ENCODE measurements at places on chromosomes 5 and 9.

GRCh38 chr9:137314561-137315560 lies 12.8 kb upstream of the NRARP start:
- DNase-seq: no peak

- no peak for DNase-seq
Observed at GRCh38 chr5:89053547-89053946, 170.6 kb upstream of the MEF2C start.

DNA sequence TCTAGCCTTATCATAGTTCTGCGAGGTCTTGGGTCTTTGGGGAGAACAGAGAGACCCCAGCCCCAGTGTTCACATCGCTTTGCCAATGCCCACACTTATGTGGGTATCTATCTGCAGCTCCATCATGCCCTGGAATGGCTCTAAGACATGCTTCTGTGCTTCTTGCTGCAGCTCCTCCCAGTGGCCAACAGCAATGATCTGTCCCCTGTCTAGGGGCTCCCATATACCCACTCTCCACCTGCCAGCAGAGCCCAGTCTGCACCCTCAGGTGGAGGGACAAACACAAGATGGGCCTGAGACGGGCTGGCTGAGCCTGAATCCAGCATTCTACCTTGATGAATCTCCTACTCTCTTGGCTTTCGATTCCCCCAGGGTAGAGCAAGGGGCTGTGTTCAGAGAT lies 14.6 kb upstream of the DAP start:
- DNase-seq: no peak

DNA sequence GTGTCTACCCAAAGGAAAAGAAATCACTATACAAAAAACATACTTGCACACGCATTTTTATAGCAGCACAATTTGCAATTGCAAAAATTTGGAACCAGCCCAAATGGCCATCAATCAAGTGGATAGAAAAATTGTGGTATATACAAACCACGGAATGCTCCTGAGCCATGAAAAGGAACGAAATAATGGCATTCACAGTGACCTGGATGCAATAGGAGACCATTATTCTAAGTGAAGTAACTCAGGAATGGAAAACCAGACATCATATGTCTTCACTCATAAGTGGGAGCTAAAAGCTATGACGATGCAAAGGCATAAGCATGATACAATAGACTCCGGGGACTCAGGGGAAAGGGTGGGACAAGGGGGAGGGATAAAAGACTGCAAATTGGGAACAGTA lies 78.4 kb downstream of the ENC1 start:
- no peak for DNase-seq
